ENCODE measurements at places on chromosomes 4 and X. TPM values are rescaled to one million over a fixed set of nuclear protein-coding genes. Genes with fewer than 3 reads are reported as not detected.

MAGEA9B gene
- total RNA-seq = not detected

POLA1 gene
- total RNA-seq = 6.1 TPM

GAGE1 gene
- total RNA-seq = 0.54 TPM

DNA sequence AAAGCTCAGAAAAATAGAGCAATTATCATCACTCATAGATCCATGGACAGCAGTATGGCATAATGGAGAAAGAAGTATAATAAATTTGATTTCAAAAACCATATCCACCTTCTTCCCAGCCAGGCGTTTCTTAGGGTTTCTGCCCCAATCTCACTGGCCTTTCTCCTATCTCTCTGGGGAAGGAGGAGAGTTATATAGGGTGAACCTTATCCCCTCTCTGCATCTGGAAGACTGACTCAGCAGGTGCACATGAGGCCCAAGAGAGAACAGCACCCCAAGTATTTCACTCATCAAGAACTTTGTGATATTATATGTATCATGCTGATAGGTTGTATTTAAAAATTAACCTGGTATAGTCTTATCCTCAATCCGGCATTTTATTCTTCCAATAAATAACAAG, 318.8 kb upstream of the RASGEF1B start:
- DNase-seq = no peak

- peak; percentile 15 for DNase-seq
These were observed 1.2 kb upstream of the CNKSR2 start for GRCh38 chrX:21373001-21373400.

DNA sequence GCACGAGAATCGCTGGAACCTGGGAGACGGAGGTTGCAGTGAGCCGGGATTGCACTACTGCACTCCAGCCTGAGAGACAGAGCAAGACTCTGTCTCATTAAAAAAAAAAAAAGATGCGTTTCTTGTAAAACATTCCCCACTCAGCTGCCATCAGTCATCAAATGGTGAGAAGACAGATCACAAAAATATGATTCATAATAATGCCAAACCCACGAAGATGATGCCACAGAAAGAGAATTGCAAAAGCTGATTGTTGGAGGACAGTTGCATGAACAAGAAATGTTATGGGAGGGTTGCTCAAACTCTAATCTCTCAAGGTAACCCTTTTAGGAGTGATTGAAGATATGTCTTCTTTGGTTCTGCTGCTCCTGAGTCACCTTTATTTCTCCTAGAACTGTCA, 21.4 kb upstream of the SMIM14 start:
- no peak for DNase-seq

DNA sequence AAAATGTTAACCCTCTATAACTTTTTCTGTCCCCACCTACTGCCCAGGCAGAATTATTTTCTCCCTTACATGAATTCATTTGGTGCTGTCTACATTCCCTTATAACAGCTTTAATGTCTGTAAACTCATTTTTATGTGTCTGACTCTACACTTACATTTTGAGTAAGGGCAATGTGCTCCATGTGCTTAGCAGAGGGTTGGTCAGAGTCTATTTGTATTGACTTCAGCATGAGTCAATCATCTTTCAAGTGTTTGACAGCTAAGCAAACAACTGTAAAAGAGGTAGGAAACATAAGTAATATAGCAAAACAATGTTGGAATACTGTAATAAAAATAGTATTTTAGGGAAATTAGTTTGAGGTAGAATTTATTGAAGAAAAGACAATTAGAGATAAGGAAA, 6.3 kb downstream of the IL15 start:
- no peak for DNase-seq

GRCh38 chrX:141402897-141403610, 160.7 kb upstream of the SPANXC start:
- DNase-seq = no peak

GRCh38 chr4:180483036-180483435, 1760.2 kb upstream of the TENM3 start:
- no peak for DNase-seq

GRCh38 chrX:135536877-135537276, 16.4 kb downstream of the INTS6L start:
- DNase-seq = no peak

DNA sequence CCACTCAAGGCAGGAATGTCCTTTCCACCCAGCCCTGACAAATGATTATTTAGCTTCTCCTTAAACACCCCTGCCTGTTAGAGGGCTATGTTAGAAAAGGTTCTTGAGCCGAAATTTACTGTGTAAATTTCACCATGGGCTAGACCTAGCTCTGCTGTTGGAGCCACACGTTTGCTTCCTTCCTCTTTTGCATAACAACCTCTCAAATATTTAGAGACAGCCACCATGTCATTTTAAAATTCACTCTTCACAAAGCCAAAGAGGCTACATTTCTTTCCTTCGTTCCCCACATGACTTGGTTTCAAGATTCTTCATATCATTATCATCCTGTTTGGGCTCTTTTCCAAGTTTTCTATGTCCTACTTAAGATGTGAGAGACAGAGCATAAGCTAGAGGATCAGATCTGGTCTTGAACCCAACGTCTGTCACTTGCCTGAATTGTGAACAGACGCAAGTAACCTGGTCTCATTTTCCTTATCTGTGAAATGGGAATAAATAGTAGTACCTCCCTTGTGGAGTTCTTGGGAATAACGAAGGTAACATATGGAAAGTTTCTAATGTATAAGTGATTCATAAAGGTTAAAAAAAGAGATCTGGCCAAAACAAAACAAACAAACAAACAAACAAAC, 6.7 kb downstream of the DOCK11 start:
- DNase-seq = no peak

- no peak for DNase-seq
These were observed 309.4 kb downstream of the PPP3CA start for GRCh38 chr4:101037938-101038413.

Measured in T-cell (primary cell).